ENCODE measurements at places on chromosomes 6 and 20.

DNA sequence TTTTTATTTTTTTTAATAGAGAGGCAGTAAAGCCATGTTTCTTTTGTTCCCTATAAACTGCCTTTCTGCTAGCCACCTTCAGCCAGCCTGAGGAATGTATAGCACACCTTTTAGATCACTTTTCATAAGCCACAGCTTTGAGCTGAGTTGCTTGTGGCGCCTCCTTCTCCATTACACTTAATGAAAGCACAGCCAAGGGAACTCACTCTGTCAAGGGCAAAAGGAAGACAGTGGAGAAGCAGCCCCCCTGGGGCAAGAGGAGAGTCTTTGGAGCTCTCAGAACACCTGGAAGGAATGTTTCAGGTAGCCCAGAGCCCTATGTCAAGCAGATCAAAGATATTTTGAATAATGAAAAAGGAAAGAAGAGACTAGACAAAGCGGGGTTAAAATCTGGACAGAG is 235.1 kb downstream of the CLIC5 start:
- no peak for DNase-seq

DNA sequence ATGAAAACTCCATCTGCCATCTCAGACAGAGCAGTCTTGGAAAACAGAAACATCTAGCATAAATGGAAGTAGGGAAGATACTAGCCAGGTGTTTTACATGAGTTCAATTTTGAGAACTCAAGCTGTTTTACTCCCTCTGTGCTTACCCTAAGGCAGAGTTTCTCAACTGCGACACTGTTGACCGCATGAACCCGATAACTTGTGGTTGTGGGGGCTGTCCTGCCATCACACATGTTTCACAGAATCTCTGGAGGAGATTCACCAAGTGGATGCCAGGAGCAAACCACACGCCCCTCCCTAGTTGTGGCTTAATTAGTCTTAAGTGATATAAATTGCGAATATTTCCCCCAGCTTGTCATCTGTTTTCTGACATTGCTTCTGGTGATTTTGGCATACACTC is 2.3 kb upstream of the SERPINB6 start:
- DNase-seq = peak; percentile 45

- no peak for DNase-seq
These were observed 223.9 kb downstream of the PREX1 start for GRCh38 chr20:48603819-48604405.

- no peak for DNase-seq
These were observed 135.5 kb downstream of the ISM1 start for GRCh38 chr20:13356591-13356990.

GRCh38 chr6:7264041-7264440 is 49.0 kb downstream of the SSR1 start:
- DNase-seq = no peak

DNA sequence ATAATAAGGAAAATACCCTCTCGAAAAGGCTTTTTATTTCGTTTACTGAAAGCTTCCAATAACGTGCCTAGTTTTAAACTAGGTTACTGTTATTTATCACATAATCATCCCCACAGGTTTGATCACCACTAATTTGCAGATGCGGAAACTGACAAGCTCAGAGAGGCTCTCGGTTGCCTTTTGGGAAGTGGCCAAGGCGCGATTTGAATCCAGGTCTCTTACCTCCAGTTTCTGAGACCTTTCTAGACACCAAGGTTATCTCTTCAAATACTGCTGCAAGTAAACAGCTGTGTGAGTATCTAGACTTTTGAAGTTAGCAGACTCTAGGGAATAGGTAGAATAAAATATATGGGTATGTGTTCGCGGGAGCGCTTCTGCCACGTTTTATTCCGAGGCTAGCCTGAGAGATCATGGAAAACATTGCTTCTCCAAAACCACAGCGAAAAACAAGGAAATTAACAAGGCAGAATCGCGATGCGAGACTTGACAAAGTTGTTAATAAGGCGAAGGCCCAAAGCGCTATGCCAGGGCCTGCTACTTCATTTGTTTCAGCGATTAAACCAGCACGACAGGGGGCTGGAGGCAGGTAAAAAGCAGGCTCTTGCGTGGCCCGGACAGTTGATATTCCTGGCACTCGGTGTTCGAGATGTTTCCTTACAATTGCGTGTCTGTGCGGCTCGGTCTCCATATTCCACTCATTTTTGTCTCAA is 1.8 kb upstream of the JARID2 start:
- no peak for DNase-seq
